Activated CD4-positive, alpha-beta T cell treated with anti-CD3 and anti-CD28 coated beads for 36 hours (primary cell): ENCODE measurements at places on chromosomes 11 and 22.
A peak's percentile ranks its signal among the peaks of the same experiment; 100 is the strongest.

GRCh38 chr11:127995921-127996320 is 591.4 kb downstream of the ETS1 start:
- DNase-seq = no peak

- peak; percentile 19 for DNase-seq
Measured at GRCh38 chr11:12802418-12803085, 128.3 kb downstream of the TEAD1 start.

DNA sequence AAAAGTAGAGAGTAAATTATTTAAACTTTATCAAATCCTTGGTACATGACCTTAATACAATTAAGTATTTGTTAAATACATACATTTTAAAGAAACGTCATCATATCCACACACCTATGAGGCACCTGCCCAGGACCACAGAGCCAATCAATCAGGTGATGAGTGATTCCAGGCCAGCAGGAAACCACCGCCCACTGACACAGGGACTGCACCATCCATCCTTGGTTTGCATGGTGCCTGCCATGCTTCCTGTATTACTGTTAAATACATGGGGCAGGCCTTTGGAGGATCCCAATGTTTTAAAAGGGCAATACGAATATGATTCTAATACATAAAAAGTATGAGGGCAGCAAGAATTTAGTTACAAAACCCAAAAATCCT is 7.0 kb upstream of the TBC1D10A start:
- DNase-seq = peak; percentile 69

DNA sequence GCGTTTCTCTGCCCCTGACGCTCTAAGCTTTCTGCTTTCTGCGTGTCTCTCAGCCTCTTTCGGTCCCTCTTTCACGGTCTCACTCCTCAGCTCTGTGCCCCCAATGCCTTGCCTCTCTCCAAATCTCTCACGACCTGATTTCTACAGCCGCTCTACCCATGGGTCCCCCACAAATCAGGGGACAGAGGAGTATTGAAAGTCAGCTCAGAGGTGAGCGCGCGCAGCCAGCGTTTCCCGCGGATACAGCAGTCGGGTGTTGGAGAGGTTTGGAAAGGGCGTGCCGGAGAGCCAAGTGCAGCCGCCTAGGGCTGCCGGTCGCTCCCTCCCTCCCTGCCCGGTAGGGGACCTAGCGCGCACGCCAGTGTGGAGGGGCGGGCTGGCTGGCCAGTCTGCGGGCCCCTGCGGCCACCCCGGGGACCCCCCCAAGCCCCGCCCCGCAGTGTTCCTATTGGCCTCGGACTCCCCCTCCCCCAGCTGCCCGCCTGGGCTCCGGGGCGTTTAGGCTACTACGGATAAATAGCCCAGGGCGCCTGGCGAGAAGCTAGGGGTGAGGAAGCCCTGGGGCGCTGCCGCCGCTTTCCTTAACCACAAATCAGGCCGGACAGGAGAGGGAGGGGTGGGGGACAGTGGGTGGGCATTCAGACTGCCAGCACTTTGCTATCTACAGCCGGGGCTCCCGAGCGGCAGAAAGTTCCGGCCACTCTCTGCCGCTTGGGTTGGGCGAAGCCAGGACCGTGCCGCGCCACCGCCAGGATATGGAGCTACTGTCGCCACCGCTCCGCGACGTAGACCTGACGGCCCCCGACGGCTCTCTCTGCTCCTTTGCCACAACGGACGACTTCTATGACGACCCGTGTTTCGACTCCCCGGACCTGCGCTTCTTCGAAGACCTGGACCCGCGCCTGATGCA is at the start of gene MYOD1:
TSS of gene MYOD1 (plus strand) at position 544 of the 910 bp plus-strand sequence. CDS start at position 756, 212 bp downstream.
- DNase-seq = no peak

DNA sequence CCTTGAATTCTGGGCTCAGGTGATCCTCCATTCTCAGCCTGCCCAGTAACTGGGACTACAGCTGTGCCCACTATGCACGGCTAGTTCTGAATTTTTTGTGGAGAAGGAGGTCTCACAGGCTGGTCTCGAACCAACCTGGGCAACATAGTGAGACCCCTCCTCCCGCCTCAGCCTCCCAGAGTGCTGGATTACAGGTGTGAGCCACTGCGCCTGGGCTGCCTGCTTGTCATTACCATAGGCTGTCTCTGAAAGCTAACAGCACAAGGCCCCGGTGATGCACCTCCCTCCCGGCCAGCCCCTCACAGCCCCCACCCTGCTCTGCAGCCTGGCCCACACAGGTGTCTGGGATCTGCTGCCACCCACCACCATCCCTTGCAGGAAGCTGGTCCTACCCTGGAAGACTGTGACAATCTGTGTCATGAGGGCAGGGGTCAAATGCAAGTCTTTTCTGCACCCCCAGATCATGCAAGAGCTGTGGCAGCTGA is 82.4 kb downstream of the DGCR2 start:
- DNase-seq = no peak

GRCh38 chr22:37229805-37230672 is 14.0 kb downstream of the RAC2 start:
- peak; percentile 97 for DNase-seq

DNA sequence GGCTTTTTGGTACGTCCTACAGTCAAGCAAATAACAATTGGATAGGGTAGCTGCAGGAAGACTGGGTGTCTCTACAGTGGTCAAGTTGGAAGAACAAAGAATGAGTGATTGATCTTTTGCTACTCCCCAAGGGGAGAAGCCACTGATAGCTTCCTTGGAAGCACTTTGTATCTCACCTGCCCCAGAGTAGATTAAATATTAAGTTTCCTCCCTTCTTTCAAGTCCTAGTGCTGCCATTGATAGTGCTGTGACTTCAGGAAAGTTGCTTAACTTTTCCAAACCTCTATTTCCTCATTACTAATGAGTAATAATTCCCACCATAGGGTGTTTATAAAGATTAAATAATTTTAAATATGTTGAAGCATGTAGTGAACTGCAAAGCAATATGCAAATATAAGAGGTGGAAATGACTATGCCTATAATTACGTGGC is 35.6 kb upstream of the EHF start:
- DNase-seq = no peak

DNA sequence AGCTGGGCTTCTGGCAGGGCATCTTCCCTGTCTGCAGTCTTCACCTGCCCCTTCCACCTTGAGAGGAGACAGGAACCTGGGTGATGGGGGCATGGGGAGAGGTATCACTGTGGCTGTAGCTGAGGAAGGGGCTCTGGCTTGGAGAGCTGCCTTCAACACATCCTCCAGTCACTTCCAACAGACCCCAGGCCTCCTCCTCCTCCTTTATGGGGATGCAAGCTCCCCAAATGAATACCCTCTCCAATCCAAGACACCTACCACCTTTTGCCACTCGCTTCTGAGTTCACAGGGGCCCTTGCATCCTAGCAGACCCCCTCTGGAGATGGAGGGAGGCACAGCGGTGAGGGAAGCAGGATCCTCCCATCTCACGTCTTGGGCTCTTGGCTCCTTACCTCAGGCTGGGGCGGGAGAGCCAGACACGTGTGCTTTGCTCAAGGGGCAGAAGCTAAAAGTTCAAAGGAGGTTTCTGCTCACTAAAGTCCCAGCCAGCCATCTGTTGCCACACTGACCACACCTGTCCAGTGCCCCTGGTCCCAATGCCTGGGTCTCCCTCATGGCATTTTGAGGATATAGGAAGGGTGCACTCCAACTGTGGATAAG is 13.2 kb downstream of the ANKK1 start:
- DNase-seq = no peak

- DNase-seq = no peak
Measured at GRCh38 chr11:116168459-116168787, 604.4 kb downstream of the BUD13 start.

DNA sequence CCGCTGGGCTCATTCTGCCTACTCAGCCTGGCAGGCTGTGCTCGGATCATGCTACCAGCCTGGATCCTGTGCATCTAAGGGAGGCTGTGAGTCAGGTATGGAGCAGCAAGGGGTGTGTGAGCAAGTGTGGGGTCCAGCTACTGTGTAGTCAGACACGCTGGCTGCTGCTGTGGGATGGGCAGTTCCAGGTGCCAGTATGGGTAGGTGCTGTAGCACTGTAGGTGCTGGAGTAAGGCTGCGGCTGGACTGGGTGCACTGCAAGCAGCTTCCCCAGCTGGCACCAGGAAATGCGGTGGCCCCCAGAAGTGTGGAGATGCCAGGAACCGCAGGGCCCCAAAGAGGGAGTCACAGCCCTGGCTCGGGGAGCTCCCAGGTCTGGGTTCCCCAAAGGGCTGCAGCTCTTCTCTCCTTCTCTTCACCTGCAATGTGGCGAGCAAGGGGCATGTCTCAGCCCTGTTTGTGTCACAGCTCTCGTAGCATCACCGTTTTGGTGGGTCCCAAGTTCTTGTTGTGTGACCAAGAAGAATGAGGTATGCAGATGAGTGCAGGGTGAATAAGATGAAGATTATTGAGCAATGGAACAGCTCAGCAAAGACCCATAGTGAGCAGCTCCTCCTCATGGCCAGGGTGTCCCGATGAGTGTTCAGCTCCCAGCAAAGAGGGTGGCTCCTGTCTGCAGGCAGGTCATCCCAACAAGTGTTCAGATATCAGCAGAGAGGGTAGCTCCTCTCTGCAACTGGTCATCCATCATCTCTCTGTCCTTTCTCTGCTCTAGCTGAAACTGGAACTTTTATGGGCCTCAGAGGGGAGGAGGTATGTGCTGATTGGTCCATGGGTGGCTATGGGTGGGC is 462.9 kb downstream of the TBC1D22A start:
- no peak for DNase-seq

DNA sequence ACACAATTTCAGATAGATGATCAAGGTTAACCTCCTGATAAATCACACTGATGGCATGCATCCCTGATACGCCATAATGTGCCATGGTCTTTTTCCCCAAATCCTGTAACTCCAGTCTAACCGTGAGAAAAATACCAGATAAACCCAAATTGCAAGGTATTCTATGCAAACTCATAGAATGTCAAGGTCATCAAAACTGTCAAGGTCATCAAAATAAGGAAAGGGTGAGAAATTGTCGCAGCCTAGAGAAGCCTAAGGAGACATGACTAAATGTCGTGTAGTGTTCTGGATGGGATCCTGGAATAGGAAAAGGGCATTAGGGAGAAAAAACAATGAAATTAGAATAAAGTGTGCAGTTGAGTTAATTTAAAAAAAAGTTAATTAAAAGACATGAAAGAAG is 4.7 kb downstream of the TTC12 start:
- no peak for DNase-seq

DNA sequence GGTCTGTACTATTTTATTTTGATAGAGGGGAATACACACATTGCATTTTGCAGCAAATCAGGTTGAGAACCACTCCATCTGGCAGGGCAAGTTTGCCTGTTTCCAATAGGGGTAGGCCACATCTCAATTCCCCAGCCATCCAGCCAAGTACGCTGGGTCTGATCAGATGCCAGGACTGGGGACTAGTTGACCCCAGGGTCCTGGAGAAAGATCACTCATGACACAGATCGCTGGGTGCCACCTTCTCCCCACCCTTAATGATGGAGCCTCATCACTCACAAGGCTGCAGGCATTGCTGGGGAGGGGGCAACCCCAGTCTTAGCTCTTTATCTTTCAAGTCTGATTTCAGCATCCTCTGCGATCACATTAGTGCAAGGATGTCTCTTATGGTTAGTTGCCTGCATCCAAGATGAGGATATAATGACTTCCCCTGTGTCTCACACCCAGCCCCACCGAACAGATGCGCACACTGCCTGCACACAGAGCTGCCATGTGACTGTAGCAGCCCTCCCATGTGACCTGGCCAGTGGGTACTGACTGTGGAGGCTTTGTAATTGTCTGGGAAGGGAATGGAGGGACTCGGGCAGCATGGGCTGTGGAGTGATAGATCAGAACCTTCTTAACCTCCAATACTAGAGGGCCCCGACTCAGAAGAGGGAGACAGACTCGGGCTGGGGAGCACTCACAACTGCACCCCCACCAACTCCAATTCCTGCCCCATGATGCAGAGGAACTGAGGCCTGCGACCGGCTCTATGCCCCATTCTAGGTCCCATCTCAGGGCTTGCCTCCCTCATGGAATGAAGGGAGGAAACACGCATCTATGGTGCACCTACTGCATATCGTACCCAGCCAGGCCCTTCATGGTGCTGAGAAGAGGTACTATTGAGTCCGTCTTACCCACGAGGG is 155.8 kb downstream of the DSCAML1 start:
- DNase-seq = no peak

DNA sequence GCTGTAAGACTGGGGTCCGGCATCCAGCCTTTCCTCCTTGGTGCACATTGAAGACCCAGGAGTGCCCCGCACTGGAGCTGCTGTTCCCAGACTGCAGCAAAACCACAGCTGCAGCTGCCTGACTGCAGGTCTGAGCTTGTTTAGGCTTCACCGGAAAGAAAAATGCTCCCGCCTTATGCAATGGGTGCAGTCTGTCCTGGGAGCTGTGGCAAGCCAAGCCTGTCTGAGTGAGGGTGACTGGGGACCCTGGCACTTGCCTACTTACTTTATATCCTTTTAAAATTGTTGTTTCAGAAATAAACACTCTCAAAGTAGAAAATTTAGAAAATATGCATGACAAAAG is 23.3 kb upstream of the CD44 start:
- DNase-seq = no peak

GRCh38 chr22:24836282-24836681 is 30.3 kb downstream of the SGSM1 start:
- DNase-seq = no peak

- no peak for DNase-seq
Measured at GRCh38 chr11:124479561-124479960, 34.1 kb upstream of the OR8B8 start.

DNA sequence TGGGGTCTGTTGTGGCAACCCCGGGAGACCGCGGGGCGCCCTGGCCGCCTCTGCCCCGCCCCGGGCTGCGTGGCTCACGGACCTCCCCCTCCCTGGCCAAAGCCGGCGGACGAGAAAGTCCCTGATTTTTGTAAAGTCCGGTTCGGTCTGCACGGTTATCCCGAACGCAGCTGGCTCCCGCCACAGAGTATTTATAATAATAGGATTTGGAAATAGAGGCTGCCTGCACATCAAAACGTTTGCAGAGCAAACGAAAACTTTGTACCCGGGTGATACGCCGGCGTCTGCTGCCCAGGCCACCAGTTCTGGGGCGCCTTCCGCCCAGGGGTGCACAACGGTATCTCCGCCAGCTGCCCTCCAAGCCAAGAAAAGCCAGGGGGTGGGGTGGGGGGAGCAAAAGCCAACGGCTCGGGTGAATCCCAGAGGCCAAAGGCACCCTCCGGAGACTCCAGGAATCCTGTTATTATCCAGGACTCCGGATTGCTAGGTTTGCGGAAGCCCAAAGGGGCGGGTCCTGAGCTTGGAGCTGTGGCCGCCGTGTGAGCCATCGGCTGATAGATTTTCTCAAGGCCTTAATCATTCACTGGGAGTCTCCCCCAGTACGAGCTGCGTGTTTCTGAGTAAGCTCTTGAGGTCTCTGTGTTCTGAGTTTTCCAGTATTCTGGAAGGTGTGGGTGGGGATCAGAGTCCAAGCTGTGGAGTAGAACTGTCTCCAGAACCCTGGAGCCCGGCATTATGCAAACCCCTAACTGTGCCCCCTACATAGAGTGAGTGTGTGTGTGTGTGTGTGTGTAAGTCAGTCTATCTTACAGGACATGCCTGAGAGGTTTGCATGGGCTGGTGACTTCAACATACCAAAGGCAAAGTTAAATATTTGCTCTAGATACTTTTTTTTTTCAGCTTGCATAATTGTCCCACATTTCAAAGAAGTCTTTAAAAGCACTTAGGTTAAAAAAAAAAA is 673 bp upstream of the SHANK2 start:
- no peak for DNase-seq

GRCh38 chr11:3905080-3905953 is 49.9 kb downstream of the STIM1 start:
- DNase-seq = peak; percentile 83

- DNase-seq = no peak
Measured at GRCh38 chr11:29534836-29535235, 482.0 kb downstream of the KCNA4 start.

GRCh38 chr11:78808923-78809322 is 234.3 kb upstream of the NARS2 start:
- no peak for DNase-seq

GRCh38 chr11:33652431-33652830 is 48.2 kb downstream of the C11orf91 start:
- no peak for DNase-seq
